ENCODE measurements at places on chromosomes 5 and 9.

DNA sequence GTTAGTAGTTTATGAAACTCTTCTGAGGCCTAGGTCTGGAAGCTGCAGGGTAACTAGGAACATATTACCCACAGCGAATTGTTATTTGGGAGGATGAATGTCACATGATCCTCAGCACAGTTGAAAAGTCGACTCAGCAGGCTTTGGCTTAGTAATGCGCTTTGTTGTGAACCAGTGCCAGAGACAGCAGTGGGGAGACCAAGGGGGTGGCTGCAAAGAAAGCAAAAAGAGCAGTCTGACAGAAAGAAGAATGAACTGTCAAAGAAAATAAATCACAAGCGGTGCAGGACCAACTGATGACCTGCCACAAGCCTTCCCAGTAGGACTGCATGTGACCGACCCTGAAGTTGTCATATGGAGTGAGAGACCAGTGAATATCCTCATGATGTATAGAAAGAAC is 170.0 kb downstream of the CCDC171 start:
- DNase-seq: no peak

DNA sequence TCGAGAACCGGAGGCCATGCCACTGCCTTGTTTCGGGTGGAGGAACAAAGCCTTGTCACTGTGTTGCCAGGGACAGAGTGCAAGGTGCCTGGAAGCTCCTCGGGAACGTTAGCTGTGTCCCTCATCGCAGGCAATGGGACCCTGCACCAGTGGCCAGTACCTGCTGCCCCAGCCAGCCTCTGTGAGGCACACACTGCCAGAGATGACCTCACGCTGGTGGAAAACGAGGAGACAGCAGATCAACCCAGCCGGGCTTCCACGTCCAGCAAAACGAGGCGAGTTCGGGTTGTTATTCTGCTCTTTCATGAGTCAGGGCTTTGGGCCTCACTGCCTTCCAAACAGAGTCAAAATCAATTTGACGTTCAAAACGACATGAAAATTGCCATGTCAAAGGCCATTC is 104.1 kb downstream of the ADAMTS2 start:
- DNase-seq: no peak

DNA sequence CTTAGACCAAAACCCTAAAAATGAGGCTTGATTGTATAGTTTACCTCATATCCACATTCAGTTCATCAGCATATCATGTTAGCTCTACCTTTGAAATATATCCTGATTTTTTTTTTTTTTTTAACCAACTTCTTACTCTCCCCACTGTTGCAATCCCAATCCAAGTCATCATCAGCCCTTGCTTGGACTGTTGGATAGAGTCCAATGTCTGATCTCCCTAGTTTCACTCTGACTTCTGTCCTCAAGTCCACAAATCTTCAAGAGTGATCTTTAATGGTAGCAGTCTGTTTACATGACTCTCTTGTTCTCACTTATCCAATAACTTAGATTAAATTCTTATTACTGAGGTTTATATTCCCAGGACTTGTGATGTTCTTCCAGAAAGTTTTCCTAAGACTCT is 30.8 kb downstream of the NAA35 start:
- no peak for DNase-seq

GRCh38 chr5:148384380-148384737 is 601 bp downstream of the FBXO38 start:
- no peak for DNase-seq

DNA sequence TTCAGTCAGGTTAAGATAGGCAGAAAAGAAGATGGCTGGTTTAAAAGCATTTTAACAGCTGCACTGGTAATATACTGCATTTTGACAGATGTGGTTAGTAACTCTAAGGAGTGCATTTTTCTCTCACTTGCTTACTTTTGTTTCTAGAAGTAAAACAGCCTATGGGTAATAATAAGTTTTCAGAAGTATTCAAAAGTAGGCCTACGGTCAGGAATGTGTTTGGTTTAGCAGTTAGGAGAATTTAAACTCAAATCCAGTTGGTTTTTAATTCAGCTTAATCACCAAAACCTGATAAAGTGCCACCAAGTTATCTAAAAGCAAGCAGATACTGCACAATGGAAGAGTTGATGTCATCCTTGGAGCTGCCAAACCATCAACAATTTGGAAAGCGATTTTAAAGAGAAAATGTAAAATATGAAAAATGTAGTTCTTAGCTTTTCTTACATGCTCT is 160.3 kb downstream of the ARSB start:
- DNase-seq: no peak

DNA sequence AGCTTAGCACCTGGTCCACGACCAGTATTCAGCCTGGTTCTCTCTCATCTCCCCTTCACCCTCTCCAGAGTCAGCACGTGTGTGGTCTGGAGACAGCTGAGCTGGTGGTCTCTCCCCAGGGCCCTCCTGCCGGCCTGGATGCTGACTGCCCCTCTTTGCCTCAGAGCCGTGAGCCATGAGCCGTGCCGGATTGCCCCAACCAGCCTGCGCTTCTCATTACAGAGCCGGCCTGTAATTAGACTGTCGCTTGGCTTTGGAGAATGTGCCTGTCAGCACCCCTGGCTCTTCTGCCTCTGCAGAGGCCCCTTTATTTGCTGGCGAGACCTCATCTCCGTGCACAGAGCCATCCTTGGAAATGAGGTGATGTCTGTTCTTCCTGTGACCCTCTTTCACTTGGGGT is 118.7 kb upstream of the BOD1 start:
- no peak for DNase-seq

DNA sequence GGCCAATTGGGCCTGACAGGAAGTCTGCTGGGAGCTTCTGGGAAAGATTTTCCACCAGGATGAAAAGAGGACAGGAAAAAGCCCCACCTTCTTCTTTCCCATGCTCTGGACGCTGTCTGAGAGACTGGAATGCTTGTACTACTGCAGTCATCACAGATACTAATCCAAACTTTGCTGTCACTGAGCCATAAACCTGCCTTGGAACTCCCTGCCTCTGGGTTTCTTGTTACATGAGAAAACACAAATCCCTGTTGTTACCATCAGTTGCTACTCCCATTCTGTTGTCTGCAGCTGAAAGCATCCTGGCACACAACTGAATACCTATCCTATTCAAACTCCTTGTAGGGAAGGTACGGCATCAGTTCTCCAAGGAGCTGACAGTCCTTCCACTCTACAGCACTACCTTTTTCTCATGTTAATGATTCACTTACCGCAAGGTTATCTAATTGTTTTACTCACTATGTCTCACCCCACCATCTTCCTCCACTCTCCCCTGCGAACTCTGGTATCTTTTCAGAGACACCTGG is 167.5 kb downstream of the CDK5RAP2 start:
- no peak for DNase-seq

DNA sequence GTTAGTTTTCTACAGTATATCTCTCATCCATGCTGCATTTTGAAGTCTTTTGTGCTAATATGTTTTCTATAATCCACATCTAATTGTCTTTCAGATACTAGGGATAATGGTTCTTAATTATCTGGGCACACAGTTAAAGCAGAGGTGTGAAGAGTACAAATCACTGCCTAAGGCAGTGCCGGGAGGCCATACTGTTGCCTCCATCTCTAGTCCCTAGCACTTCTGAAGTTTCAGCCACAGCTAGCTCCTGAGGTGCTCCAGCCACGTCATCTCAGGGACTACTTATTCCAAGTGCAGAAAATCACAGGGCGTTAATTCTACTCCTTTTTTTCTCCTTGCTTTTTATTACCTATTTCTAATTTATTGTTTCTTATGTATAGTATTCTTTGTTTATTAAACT is 760.0 kb upstream of the FAM174A start:
- DNase-seq: no peak

DNA sequence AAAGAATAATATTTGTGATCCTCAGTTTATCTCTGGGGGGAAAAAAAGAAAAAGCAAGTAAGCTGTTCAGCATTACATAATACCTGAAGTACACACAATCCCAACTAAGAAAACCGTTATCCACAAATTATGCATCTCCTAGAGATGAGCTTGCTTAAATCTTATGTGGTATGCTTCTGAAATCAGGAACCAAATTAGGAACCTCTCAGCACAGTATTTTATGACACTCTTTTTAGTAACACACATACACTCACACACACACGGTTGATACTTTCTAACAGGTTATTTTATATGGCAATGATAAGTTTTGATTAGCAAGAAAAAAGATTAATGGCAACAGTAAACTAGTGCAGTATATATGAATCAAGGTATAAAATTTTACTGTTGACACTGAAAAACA is 1.2 kb upstream of the ZNF510 start:
- DNase-seq: no peak

- DNase-seq: no peak
These were observed 478 bp downstream of the RAB14 start for GRCh38 chr9:121201045-121201737.

- no peak for DNase-seq
These were observed 559.6 kb downstream of the CETN3 start for GRCh38 chr5:89849830-89850512.

GRCh38 chr5:149749481-149750365 is 19.6 kb downstream of the PPARGC1B start:
- DNase-seq: no peak

DNA sequence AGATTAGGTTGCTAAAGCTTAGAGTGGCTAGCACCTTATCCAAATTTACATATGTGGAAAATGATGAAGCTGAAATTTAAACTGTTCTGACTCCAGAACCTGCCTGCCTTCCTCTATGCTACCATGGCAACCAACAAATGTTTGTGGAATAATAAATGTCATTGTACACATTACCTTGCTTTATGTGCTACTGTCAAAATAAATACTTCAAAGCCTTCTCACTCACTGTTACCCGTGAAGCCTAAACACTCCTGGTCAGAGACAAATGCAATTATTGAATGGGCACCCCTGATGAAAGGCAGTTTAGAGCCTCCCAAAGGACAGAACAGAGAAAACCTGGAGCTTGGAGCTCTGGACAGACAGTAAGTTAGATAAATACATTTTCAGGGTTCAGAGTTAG is 158.6 kb downstream of the FAM114A2 start:
- no peak for DNase-seq

DNA sequence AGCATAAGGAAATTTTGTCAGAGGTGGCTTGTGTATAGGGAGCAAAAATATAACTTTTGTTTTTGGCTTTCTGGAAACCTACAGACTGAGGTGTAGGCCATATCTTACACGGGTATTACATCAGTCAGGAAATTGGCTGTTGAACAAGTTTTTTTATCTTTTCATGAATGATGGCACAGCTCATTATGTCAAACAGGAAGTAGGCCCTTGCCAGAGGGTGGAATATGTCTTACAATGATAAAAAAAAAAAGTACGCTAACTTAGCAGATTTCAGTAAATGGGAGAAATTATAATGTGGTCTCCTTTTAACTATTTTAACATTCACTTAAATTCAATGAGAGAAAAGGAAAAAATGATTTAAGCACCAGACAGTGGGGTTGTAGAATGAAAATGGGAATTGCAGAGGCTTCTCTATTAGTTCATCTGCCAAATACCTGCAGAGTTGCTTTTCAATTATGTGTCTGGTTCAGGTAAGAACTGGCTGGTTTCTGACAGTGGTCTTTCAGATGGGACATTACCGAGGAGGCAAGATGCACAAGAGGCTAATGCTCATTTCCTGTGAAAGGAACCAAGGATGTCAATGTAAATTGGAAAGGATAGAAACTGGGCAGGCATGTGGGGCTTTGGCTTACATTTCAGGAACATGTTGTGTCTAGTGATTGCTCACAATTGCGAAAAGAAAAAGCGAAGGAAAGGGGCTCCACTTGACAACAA is 169.9 kb downstream of the NNT start:
- DNase-seq: no peak

GRCh38 chr5:39331861-39332381 is 32.4 kb downstream of the C9 start:
- no peak for DNase-seq

- no peak for DNase-seq
These were observed 185.9 kb downstream of the SEMA6A start for GRCh38 chr5:116388564-116389258.

- no peak for DNase-seq
These were observed 164.8 kb downstream of the MACROH2A1 start for GRCh38 chr5:135234242-135234641.

GRCh38 chr5:57277085-57277484 is 103.2 kb downstream of the GPBP1 start:
- DNase-seq: no peak

DNA sequence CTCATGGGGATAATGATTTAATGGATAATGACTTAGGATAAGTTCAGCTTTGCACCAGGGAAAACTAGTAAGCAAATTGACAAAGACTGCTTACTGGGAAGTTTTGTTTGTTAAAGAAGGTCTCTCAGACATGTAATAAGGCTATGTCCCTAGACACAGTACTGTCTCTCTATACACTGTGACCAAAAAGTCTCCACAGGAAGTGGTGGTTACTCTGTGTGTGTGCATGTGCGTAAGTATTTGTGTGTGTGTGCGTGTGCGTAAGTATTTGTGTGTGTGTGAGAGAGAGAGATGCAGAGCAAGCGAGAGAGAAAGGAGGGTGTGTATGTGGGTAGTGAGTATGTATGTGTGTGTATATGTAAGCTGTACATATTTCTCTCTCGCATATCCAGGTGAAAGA is 229.6 kb downstream of the GLIS3 start:
- no peak for DNase-seq

- DNase-seq: no peak
These were observed 23.9 kb upstream of the FANCC start for GRCh38 chr9:95341293-95341962.

DNA sequence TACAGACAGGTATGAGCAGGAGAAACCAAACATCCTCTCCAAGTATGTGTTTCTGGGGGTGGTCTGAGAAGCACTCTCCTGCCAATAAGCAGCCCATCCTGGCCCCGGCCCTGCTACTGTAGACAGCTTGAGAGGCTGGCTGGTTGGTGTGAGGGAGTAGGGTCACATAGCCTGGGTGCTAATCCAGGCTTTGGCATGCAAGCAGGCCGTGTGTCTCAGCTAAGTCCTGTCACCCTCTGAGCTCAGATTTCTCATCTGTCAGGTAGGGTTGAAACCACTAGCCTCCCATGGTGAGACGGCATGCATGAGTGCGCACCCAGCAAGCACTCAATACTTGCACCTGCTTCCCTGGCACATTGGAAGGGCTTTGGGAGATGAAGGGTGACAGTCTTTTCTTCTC is 49.8 kb upstream of the PHYKPL start:
- DNase-seq: no peak

DNA sequence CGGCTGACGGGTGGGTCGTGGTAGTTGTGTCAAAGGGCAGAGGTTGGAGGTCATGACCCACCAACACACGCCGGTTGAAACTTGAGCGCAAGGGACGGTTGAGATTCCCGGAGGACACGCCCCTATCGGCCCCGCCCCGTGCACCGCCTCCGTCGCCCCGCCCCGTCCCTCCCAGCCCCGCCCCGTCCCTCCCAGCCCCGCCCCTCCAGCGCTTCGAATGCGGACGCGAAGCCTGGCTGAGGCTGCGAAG is 226 bp upstream of the RANBP17 start:
- DNase-seq: no peak

DNA sequence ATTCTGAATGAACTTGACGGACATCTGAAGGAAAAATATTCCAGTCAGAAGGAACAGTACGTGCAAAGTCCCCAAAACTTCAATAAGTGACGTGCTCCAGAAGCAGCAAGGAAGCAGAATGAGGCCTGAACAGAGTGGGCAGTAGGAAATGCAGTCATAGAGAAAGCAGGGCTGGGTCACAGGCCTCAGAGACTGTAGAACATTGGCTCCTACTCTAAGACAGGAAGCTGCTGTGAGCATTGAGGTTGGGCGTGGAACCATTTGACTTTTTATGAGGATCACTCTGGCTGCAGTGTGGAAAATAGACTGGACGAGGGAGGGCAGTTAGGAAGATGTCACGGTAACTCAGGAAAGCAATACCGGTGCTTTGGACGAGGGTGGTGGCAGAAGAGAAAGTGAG is 64.0 kb downstream of the DOCK8 start:
- no peak for DNase-seq

GRCh38 chr5:115551415-115551814 is 6.8 kb upstream of the FEM1C start:
- no peak for DNase-seq

- DNase-seq: no peak
These were observed 1124.2 kb upstream of the WWC1 start for GRCh38 chr5:167167191-167167795.
